ENCODE measurements at places on chromosomes 16 and 17. TPM values are rescaled to one million over a fixed set of nuclear protein-coding genes. Genes with fewer than 3 reads are reported as not detected.

DNA sequence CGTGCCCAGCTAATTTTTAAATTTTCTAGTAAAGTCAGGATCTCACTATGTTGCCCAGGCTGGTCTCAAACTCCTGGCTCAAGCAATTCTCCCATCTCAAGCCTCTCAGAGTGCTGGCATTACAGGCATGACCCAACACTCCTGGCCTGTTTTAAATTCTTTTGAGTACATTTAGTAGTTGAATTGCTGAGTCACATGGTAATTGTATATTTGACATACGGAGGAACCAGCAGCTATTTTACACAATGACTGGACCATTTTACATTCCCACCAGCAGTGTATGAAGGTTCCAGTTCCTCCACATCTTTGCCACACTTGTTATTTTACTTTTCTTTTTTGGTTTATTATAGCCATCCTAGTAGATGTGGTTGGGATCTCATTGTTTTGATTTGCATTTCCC is 43.6 kb downstream of the RHOT1 start:
- no peak for DNase-seq

The KRTAP17-1 gene
- total RNA-seq = not detected

The DBNDD1 gene
- total RNA-seq = 3.5 TPM

- DNase-seq = no peak
Measured at GRCh38 chr16:17491140-17491662, 20.4 kb upstream of the XYLT1 start.

DNA sequence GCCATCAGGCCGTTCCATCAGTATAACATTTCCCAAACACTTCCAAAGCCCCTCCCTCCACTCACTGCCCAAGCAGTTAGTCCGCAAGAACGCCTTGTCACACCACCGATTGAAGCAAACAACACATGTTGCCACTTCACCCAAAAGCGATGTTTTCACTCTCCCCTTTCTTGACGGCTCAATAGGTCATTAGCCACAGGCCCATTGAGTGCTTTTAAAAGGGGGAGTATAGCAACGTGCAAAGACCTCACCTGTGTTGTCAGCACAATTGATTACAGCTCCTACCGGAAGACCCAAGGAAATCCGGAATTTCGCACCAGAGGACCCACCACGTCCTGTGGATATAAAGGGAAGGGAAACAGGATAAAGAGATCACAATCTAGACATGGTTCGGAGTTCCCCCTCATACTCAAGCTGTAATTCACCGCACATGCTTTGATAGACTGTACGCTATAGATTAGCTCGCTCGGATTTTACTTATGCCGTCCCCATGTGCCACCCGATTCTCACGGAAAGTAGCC is 690 bp downstream of the RPL23 start:
- DNase-seq = no peak

The CACNB1 gene
- 29.6 TPM for total RNA-seq

The TPSG1 gene
- 0.81 TPM for total RNA-seq

DNA sequence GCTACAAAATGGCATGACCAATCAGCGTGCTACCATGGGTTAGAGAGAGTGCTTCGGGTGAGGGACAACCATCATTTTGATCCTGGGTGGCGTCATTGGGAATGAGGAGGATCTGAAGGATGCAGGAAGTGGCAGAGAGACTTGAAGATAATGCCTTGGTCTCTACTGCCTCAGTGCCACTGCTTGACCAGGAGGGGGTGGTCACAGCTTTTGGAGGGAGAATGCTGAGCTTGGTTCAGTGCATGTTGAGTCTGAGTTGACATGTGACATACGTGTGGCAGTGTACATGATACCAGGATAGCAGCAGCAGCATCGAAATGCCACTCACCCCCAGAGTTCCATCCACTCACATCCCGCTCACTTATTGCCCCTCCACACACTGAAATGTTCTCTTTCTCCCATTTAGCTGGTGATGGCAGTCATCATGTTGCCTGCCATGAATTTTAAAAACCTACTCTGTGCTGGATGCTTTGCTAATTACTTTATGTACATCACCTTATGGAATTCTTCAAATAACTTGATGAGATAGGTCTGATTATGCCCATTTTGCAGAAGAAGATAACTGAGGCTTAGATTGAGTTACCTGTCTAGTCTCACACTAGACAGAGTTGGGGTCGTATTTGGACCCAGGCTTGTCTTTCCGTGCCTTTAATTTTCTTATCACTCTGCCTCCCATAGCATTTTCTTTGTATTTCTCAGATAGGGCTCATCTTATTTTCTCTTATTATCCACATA is 36.7 kb downstream of the ARSG start:
- DNase-seq = no peak

DNA sequence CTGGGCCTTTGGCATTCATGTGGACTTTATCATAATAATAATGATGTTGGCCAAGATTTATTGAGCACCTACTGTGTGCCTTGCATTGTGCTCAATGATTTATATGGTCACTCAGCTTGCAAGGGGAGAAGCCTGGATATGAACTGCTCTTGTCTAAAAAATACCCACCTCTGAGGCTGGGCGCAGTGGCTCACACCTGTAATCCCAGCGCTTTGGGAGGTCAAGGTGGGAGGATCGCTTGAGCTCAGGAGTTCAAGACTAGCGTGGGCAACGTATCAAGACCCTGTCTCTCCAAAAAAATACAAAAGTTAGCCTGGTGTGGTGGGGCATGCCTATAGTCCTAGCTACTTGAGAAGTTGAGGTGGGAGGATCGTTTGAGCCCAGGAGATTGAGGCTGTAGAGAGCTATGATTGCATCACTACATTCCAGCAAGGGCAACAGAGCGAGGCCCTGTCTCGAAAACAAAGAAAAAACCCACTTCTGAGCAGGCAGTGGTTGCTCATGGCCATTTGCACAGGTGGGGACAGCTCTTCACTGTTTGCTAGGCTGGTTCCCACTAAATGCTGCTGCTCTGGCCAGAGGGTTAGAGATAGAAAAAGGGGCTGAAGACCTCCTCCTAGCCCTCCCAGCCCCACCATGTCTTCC is 4.3 kb upstream of the ADGRG1 start:
- no peak for DNase-seq

DNA sequence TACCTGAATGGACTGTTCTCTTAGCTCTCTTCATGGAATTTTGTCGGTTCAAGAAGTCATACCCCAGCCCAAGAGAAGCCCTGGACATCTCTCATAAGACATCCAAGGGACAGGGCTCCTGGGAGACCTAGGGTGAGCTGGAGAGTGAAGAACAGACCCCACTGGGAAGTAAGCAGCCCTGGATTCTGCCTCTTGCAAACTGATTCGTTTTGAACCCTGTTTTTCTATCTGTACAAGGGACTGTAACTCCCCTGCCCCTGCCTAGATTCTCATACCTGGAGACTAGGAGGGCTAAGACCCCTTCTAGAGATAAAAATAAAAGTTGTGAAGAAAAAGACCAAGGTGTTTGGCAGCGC is 449 bp downstream of the CCL3L1 start:
- DNase-seq = no peak

The TP53TG3C gene
- not detected for total RNA-seq

- DNase-seq = no peak
Measured at GRCh38 chr16:26816885-26817571, 249.7 kb upstream of the C16orf82 start.

GRCh38 chr17:11276486-11276885 is 35.5 kb downstream of the SHISA6 start:
- no peak for DNase-seq

GRCh38 chr16:59886021-59886420 is 1151.9 kb upstream of the GOT2 start:
- DNase-seq = peak; percentile 46

- DNase-seq = no peak
Measured at GRCh38 chr17:40550608-40551007, 14.7 kb downstream of the CCR7 start.

DNA sequence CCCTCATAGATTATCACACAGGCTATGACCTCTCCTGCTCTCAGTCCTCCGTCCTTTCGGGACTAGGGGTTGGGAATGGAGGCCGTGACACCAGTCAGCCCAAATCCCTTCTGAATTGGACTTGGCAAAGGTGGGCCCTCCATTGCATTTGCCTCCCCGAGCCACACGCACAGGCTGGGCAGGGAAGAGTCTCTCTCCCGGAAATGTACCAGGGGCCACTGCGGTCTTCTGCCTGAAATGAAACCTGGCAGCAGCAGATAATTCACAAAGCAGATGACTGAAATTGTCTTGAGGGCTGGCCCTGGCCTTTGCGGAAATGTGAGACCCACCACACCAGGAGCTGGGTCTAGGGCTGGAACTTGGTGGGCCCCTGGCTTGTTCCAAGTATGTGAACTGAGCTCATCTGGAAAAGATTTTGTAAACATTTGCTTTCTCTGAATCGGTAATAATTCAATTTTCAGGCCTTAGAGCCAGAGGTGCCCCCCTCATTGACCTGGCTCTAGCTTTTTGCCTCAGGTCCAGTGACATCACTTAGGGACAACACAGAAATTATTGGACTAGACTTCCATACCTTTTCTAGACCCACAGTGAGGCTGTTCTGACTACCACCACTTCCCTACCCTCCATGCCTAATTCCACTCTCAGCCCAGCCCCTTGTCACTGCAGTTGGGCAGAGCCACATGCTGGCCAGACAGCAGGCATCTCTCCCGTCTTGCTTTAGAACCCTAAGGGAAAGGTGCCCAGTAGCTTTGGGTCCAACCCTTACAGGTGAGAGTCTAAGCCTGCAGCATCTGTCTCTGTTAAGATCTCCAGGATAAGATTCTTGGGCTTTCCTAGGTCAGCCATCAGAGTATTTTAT is 75.2 kb downstream of the CCDC182 start:
- peak; percentile 57 for DNase-seq
